ENCODE measurements at places on chromosomes 5 and 9.

DNA sequence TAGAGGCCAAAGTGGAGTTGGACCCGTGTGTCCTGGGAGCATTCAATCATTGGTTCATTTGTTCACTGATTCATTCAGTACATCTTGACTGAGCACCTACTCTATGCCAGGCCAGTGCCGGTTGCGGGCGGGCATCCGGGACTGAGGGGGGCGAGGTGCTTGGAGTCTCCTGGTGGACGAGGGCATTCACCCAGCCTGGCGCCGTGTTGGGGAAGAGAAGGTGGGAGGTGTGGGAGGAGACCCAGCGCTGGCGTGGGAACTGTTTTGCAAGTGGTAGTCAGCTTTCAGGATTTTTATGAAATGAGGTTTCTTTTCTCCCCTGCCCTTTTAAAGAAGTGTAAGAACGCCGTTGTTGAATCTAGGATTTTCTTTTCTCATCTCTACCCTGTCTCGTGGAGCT is 37.2 kb downstream of the NCS1 start:
- H3K27ac ChIP-seq, result no peak overlapping the region
- DNase-seq, result no peak
- no peak overlapping the region for H3K4me3 ChIP-seq
- no peaks in the 10 kb centered on the region for H3K27me3 ChIP-seq

GRCh38 chr9:103037508-103038477 is 42.7 kb downstream of the CYLC2 start:
- DNase-seq, result no peak
- H3K27ac ChIP-seq, result no peak overlapping the region
- H3K36me3 ChIP-seq, result no peaks in the 10 kb centered on the region
- H3K4me3 ChIP-seq, result no peak overlapping the region
- no peaks in the 10 kb centered on the region for H3K27me3 ChIP-seq

GRCh38 chr9:133147412-133148198 is 16.1 kb downstream of the GBGT1 start:
- peak overlapping the region; percentile 95 for H3K27ac ChIP-seq
- no peaks in the 10 kb centered on the region for H3K27me3 ChIP-seq
- H3K36me3 ChIP-seq, result no peaks in the 10 kb centered on the region
- H3K4me1 ChIP-seq, result peaks cover 46% of the 10 kb centered on the region

- DNase-seq, result no peak
- no peaks in the 10 kb centered on the region for H3K27me3 ChIP-seq
- no peaks in the 10 kb centered on the region for H3K36me3 ChIP-seq
- H3K4me3 ChIP-seq, result no peak overlapping the region
- H3K4me1 ChIP-seq, result no peaks in the 10 kb centered on the region
Measured at GRCh38 chr5:174134545-174134944, 89.0 kb downstream of the NSG2 start.

DNA sequence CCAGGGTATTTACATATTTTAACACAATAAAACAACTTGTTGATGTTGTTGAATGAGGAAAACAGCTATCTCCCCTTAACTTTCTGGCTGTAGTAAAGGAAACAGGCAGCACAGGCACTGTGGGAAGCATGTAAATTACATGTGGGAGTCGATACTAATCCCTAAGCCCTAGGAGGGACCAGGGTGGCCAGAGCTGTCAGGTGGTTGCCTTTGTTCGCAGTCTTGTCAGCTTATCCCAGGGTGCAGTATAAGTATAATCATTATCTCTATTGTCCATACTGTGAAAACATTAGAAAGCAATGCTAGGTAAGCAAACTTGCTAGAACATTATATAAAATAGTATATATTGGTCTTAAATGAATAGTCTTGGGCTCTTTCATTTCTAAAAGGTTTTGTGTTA is 125.6 kb upstream of the RPS23 start:
- no peaks in the 10 kb centered on the region for H3K27me3 ChIP-seq
- H3K27ac ChIP-seq, result no peak overlapping the region
- no peak for DNase-seq
- H3K4me3 ChIP-seq, result no peak overlapping the region
- H3K36me3 ChIP-seq, result no peaks in the 10 kb centered on the region

DNA sequence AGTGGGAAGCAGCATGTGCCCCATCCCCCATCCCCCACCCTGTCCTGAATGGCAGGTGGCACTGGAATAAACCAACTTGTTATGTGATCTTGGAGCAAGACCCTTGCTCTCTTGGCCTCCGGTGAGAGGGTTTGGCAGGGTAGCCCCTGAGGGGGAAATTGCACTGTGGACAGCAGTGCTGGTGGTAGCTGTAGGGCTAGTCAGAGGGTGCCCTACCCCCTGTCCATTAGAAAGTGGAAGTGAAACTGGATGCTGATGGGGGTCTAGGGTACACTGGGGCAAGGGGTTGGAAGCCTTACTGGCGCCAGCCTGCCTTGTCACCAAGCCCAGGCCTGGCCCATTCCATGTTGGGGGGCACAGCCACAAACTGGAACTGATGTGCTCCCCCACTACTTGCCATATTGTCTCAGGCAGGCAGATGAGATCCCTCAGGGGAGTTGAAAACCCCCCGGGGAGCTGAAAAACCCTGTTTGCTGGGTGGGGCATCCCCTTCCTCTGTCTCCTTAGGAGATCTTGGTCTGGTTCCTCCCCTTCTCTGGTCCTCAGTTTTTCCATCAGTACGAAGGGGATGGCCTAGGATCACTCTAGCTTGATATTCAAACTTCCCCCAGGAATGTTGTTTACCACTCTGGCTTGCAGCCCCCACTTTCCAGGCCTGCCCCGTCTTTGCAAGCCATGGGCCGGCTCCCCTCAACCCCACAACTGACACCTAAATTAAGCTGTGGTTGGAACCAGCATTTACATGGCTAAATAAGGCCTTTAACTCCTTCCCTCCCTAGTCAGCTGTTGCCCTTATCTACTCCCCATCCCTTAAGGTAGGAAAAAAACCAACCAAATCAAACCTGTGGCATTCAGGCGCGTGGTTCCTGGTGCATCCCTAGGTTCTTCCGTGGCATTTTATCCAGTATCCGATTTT is 14.4 kb upstream of the SYNPO start:
- H3K4me3 ChIP-seq, result no peak overlapping the region
- peaks cover 12% of the 10 kb centered on the region for H3K27me3 ChIP-seq
- H3K36me3 ChIP-seq, result no peaks in the 10 kb centered on the region
- DNase-seq, result no peak
- peaks cover 13% of the 10 kb centered on the region for H3K4me1 ChIP-seq

DNA sequence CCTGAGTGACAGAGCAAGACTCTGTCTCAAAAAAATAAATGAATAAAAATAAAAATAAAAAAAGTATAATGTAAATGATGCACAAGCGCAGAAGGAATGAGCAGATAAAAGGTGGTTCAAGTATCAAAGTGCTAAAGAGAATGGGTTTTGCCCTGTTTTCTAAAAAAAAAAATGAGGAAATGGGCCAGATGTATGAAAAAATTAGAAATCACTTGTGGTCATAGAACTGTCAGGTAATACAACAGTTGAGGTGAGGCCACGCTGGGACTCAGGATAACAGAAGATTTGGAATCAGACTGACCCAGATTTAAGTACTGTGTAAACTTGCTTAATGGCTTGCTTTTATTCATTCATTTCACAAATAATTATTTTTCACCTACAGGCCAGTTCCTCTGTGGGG is 69.8 kb downstream of the MAPKAP1 start:
- H3K4me1 ChIP-seq, result peaks cover 16% of the 10 kb centered on the region
- no peak for DNase-seq
- H3K36me3 ChIP-seq, result no peaks in the 10 kb centered on the region
- H3K27ac ChIP-seq, result no peak overlapping the region

DNA sequence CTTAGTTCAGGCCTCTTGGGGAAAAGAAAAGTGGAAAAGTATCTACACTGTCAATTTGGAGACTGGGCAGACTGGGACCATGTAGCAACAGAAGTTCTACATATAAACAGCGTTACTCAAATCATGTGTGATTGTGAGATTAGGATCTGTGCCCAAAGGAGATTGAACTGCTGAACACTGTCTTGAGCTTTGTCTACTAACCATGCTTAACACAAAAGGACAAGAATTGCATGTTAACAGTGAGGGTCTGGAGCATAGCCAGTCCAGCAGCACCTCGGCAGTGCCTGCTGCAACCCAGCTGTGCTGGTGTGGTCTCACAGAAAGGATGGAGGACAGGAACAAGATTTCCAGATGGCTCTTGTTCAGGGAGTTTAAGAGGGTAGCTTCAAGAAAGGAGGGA is 5.7 kb downstream of the PAM start:
- H3K4me1 ChIP-seq, result peaks cover 41% of the 10 kb centered on the region
- H3K4me3 ChIP-seq, result no peak overlapping the region
- no peaks in the 10 kb centered on the region for H3K27me3 ChIP-seq
- H3K36me3 ChIP-seq, result no peaks in the 10 kb centered on the region
- no peak for DNase-seq
- H3K27ac ChIP-seq, result no peak overlapping the region

DNA sequence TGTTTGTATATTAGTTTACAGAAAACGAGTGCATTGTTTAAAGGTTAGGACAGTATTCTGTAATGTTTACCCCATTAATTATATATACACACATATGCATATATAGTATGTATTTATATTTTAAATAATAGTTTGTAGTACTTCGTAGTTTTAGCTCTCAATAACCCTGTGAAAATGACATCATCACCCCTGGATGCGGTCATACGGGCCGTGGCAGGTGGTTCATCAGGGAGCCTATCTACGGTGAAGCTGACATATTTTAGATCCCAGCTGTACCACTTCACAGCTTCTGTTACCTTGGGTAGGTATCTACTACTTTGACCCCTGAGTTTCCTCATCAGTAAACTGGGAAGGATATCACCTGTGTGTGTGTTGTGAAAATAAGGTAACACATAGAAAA is 87.1 kb downstream of the NR3C1 start:
- peaks cover 29% of the 10 kb centered on the region for H3K36me3 ChIP-seq
- H3K4me1 ChIP-seq, result peaks cover 7% of the 10 kb centered on the region
- no peak overlapping the region for H3K27ac ChIP-seq
- no peaks in the 10 kb centered on the region for H3K27me3 ChIP-seq

All from CD8-positive, alpha-beta memory T cell (primary cell).